ENCODE measurements at places on chromosomes 1 and 21.

DNA sequence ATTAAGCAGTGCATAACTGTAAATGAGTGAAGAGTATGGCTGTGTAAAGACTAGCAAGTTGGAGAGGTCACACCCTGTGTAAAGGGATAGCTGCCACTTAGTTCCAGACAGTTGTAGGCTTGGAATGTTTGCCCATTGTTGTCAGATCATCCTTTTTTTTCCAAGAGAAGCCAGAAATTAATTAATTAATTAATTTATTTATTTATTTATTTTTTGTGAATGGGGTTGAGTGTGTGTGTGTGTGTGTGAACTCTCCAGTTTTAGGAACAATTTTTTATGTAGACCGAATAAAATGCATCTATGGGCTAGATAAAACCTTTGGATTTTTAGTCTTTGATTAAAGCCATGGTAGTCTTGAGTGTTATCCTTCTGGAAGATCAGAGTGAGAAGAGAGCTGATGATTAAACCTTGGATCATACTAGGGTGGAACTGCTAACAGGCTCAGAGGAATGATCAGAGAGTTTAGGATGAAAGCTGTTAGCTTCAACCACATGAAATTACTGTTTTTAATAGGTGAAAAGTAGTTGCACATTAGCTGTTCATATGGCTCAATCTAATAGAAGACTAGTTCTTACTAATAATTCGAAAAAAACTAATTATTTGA, 58.4 kb downstream of the OSBPL9 start:
- no peak for DNase-seq

DNA sequence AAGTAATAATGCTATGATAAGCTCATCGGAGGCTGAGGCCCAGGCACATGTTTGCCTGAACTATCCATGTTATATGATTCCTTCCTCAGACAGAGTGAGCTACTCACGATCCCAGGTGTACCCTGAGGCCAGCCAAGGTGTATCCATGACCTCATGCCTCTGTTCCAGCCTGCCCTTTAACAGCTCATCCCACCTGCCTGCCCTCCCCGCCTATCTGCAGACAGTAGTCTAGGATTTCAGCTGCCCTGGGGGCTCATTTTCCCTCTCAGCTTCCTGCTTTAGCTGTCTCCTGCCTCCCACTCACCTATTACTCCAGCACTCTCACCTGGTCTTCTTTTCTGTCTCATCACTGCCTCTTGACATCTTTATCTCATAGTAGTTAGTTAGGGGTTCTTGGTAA, 1.9 kb upstream of the IL24 start:
- no peak for DNase-seq

GRCh38 chr1:145796753-145797152, 27.1 kb downstream of the RNF115 start:
- DNase-seq = no peak

- DNase-seq = no peak
Observed at GRCh38 chr1:173234899-173235298, 27.8 kb upstream of the TNFSF4 start.

DNA sequence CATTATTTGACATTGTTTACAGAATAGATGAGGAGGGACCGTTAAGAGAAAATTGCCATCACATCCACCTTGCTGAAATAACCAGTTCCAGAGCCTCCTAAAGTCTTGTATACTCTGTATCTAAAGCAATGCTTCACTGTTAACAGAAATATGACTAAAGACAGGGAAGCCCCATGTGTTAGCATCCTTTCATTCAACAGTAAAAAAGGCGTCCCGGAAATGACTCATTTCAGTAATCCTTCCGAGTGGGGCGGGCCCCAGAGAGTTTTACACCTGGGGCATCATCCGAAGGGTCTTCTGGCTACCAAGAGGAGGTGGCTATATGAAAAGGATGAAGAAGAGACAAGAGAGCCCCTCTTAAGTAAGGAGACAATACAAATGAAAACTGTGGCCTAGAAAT, 227.2 kb downstream of the SLC45A1 start:
- no peak for DNase-seq

DNA sequence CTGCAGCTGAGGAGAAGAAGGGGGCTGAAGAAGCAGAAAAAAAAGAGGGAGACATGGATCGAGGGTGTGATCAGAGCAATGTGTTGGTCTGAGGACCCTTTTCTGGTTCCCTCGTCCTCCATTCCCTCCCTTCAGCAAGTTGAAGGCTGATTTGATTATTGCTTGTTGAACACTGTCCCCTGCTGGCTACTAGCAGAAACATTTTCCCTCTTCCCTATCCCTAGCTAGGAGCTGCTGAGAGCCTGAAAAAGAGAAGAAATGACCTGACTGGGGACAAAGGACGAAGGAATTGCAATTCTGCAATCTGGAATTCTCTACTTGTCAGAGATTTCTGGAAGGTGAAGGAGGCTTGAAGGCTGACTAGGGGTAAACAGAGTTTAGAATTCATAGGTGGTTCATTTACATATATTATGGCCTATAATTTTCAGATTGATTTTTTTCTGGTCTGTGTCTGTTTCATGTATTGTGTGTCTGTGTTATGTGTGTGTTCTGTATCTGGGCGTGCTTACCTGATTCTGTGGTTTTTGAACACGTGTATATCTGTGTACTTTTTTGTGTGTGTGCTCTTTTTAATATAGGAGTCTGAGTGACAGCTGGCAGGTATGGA, 9.8 kb downstream of the NHLH1 start:
- peak; percentile 13 for DNase-seq

- no peak for DNase-seq
Observed at GRCh38 chr1:51669272-51669671, 52.4 kb downstream of the OSBPL9 start.

GRCh38 chr1:91603409-91603808, 102.8 kb downstream of the CDC7 start:
- no peak for DNase-seq

GRCh38 chr1:167905671-167906070, 8.3 kb downstream of the ADCY10 start:
- DNase-seq = no peak

DNA sequence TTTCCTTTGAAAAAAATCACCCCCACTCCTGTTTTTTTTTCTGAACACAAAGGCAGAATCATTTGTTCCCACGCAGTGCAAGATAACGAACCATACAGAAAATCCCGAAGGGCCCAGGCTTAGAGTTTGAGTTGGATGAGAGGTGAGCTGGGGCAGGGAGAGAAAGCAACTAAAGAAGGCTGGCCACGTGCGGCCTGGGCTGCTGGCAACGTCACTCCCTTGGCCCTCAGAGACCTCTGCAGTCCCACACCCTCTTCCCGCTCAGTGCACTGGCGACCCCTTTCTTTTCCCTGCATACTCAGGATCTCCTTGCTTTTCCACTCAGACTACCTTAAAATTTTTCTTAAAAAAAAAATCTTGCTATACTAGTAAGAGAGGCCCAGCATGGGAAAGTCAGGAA, 28.2 kb upstream of the CRNN start:
- DNase-seq = no peak

DNA sequence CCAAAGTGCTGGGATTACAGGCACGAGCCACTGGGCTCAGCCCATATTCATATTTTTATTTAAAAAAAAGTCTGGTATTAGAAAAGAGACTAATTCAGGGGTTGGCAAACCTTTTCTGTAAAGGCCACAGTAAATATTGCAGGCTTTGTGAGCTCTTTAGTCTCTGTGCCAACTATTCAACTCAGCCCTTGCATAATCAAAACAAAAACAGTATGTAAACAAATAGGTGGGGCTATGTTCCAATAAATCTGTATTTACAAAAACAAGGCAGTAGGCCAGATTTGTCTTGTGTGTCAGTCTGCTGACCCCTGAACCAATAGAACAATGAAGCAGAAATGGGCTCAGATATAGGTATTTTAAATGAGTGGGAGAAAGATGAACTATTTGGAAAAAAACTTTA, 49.3 kb downstream of the CDC42BPA start:
- DNase-seq = no peak

GRCh38 chr1:69421286-69421685, 146.4 kb upstream of the LRRC7 start:
- DNase-seq = no peak

GRCh38 chr1:72283307-72284083, 1.2 kb upstream of the NEGR1 start:
- no peak for DNase-seq

DNA sequence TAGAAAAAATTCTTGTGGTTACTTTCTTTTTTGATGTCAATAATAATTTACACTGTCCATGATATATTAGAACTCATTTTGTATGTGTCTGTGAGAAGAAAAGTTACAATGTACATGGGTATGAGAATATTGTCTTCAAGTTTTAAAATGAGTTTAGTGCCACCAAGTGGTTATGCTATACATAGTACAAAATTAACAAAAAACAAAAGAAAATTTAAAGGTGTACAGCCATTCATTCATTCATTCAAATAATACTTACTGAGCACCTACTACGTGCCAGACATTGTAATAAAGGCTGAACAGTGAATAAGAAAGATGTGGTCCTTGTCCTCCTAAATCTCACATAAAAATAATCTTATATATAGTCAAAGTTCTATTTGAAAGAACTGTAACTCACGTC, 27.7 kb downstream of the UCHL5 start:
- DNase-seq = no peak

GRCh38 chr1:221174330-221174993, 295.2 kb downstream of the HLX start:
- DNase-seq = no peak

- DNase-seq = no peak
Observed at GRCh38 chr1:64881281-64881680, 85.1 kb downstream of the JAK1 start.

DNA sequence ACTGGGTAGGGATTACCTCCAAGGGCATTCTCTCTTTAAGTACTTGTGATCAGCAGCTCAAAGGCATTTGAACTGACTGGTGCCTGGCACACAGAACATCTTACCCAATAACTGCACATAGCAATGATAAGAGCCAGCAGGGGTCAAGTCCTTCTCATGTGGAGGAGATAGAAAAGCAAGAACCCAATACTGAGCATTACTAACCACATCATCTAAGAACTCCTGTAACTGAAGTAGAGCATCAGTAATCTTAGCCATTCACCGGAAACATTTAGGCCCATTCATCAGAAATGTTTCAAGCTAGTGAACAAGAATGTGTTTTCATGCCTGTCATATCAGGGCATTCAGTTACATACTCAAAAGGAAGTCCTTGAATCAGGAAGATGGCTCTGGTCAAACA, 33.6 kb upstream of the THEM4 start:
- DNase-seq = no peak

DNA sequence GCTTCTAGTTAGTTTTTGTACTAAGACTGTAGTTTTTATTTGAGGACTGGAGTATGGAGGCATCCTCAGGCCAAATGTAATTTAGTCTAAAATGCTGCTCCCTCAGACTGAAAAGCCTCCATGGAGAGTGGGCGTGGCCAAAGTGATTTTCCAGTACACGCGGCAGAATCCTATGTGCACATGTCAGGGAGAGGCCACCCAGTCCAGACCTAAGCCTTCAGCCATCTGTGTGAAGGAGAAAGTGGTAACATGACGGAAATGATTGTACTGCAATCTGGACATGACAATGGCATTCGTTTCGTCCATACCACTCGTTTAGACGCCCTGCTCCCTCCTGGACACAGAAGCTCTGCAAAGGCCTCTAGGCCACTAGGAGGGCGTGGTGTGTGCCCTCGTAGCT, 56.2 kb downstream of the PCP4 start:
- no peak for DNase-seq

DNA sequence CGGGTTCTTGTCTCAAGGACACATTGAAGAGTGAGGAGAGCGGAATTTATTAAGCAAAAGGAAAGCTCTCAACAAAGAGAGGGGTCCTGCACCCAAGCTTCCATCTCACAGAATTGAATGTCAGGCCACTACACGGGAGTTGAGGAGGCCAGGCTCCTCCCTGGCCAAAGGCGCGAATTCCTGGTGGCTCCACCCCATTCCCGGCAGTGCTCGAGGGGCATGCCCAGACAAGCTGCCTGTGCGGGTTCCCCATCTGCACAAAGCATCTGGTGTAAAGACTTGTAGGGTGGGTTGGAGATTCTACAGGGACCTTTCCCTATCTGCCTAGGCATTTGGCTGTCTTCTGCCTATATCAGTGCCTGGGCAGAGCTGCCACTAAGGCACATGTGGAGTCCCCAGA, 648.5 kb upstream of the PKN2 start:
- no peak for DNase-seq

GRCh38 chr21:40714536-40714935, 132.4 kb downstream of the DSCAM start:
- DNase-seq = no peak

- DNase-seq = no peak
Observed at GRCh38 chr1:61457526-61458040, 267.4 kb downstream of the TM2D1 start.

DNA sequence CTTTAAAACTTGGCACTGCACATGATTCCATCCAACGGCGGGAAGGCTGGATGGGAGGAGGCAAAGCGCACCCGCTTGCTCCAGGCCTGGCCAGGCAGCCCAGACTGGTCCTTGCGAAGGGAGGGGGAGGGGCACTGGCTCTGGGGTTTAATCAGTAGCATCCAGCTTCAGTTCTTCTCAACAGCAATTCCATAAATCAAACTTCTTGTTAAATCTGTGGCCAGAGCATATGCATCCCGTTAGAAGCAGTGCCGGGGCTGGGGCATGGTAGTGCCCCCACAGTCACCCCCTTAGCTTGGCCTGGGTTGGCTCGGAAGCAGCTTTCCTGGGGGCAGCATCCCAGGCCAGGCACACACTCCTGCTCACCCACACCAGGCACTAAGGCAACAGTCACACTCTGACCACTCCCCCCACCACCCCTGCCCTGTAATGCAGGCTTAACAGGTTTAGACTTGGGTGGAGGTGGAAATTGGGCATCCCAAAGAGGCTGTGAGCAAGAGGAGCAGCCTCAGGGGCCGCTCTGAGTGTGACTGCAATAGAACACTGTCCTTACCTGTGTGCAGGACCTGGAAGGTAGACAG, 94.1 kb upstream of the CASZ1 start:
- DNase-seq = no peak

DNA sequence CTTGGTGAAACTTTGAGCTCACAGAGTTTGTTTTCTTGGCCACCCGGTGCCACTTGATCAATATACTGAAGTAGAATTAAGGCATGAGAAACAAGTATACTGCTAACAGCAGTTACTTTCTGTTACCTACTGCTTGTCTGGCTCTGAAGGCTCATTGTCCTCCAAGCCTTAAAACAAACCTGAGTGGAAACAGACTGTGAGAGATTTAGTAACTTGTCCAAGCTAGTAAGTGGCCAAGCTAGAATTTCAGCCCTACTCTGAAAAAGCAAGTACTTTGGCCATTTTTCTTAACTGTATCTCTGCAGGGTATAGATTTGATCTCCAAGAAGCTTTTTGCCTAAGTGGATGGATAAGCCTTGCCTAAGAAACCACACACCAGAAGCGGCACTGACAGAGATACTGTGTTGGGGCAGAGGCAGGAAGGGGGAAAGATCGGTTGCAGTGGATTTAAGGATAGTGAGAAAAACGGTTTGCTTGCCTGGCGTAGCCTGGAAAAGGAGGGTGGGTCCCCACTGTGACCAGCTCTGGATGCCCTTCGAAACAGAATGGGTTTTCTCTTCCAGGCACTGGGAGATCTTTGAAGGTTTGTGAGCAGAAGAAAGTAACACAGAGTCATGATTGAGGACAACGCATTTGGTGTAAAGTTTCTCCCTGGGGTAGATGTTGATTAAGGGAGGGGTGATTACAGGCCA, 2.1 kb upstream of the MACO1 start:
- DNase-seq = no peak

All from activated T-cell treated with anti-CD3 and anti-CD28 coated beads for 24 hours (primary cell).